ENCODE measurements at places on chromosomes 4 and X. TPM values are rescaled to one million over a fixed set of nuclear protein-coding genes. Genes with fewer than 3 reads are reported as not detected.

- H3K27ac ChIP-seq: no peak overlapping the region
- no peaks in the 10 kb centered on the region for H3K27me3 ChIP-seq
Measured at GRCh38 chrX:153984351-153985178, 12.0 kb downstream of the TMEM187 start.

- H3K27me3 ChIP-seq: no peaks in the 10 kb centered on the region
- H3K36me3 ChIP-seq: no peaks in the 10 kb centered on the region
- H3K27ac ChIP-seq: no peak overlapping the region
- H3K4me3 ChIP-seq: no peak overlapping the region
Measured at GRCh38 chrX:46686003-46686645, 72.8 kb downstream of the SLC9A7 start.

DNA sequence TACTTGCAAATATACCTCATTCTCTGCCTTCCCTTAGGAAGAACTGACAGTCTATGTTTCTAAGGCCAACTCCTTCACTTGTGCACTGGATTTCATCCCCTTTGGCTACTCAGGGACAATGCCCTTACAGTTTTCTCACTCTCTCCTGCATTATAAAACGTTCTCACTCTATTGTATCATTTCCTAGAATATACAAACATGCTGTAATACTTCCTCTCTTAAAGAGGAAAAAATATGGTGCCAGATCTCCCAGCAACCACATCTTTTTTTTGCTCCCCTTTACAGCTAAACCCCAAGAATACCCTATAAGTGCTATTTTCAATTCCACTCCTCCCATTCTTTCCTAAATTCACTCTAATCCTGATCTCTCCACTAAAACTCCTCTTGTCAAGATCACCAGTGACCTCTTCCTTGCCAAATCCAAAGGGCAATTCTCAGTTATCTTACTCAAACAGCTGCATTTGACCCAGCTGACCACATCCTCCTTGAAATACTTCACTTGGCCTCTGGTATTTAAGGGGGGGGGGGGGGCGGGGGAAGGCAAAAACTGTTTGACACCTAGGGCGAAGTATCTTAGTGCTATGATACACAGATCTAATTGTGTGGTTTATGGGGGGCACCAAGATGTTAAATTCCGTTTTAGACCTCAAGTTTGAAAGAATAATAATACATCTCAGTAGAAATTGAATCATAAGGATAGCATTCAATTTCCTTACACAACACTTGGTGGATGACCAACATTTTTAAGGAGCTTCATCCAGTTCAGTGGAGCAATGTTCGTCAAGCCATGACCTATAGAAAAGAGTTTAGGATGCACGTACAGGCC lies 1.6 kb downstream of the RCHY1 start:
- H3K27me3 ChIP-seq: no peaks in the 10 kb centered on the region
- H3K36me3 ChIP-seq: peaks cover 21% of the 10 kb centered on the region
- peak overlapping the region; percentile 66 for H3K4me3 ChIP-seq
- peak; percentile 10 for DNase-seq
- H3K4me1 ChIP-seq: peaks cover 23% of the 10 kb centered on the region

DNA sequence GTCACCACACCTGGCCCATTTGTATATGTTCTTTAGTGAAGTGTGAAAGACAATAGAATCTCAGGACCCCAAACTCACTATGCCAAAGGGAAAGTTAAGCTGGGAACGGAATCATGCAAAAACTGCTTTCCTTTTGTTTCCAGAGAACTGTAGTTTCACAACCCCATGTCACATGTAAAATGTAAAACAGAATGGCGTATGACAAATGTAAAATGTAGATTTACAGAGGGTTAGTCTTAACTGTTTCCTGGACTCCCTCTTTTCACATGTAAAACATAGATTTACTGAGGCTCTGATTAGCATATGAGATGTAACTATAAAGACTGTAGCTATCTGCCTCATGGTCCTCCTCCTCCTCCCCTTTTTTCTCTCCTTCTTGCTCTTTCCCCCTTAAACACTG lies 66.3 kb downstream of the ABLIM2 start:
- no peaks in the 10 kb centered on the region for H3K27me3 ChIP-seq
- H3K4me3 ChIP-seq: no peak overlapping the region
- DNase-seq: no peak
- no peaks in the 10 kb centered on the region for H3K4me1 ChIP-seq
- H3K36me3 ChIP-seq: no peaks in the 10 kb centered on the region
- no peak overlapping the region for H3K27ac ChIP-seq

DNA sequence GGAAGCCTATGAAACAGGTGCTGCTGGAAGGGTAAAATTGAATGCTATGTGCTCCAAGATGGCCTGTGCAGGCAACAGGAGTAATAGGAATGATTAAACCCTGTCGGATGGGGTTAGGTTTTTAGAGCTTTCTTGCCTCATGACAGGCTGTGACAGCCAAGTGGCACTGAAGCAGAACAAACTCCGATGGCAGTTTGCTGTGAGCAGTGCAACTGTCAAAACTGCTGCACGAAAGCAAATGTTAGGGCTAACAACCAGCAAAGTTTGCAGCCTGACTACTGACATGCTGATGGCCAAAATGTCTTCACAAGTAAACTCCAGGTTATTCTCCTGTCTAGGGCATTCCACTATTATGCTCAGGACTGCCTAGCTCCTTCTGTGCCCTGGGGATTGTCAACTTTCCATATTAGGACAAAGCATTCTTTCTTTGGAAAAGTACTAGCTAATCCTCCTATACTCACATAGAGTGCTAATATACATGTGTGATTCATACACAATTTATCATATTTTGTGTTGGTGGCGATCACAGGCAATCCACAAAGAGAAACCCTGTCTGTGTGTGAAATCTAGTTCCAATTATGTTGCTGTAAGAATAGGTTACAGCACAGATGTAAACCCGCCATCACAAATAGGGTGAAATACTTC lies 486.6 kb upstream of the TENM3 start:
- H3K4me3 ChIP-seq: no peak overlapping the region
- no peaks in the 10 kb centered on the region for H3K36me3 ChIP-seq
- no peak overlapping the region for H3K27ac ChIP-seq
- no peaks in the 10 kb centered on the region for H3K27me3 ChIP-seq
- DNase-seq: no peak

- H3K4me3 ChIP-seq: no peak overlapping the region
- H3K27ac ChIP-seq: no peak overlapping the region
- H3K36me3 ChIP-seq: no peaks in the 10 kb centered on the region
- no peaks in the 10 kb centered on the region for H3K27me3 ChIP-seq
- H3K4me1 ChIP-seq: no peaks in the 10 kb centered on the region
Measured at GRCh38 chrX:14837155-14837554, 35.7 kb downstream of the FANCB start.

- H3K4me3 ChIP-seq: no peak overlapping the region
- H3K27ac ChIP-seq: no peak overlapping the region
- H3K27me3 ChIP-seq: no peaks in the 10 kb centered on the region
- H3K4me1 ChIP-seq: no peaks in the 10 kb centered on the region
- H3K36me3 ChIP-seq: no peaks in the 10 kb centered on the region
Measured at GRCh38 chrX:153459986-153460385, 10.4 kb downstream of the HAUS7 start.

- peaks cover 5% of the 10 kb centered on the region for H3K4me1 ChIP-seq
- no peaks in the 10 kb centered on the region for H3K36me3 ChIP-seq
- no peak for DNase-seq
- H3K27ac ChIP-seq: no peak overlapping the region
Measured at GRCh38 chrX:133939655-133940302, 45.6 kb downstream of the GPC3 start.

- H3K27ac ChIP-seq: no peak overlapping the region
- H3K4me1 ChIP-seq: no peaks in the 10 kb centered on the region
- no peak for DNase-seq
- peaks cover 99% of the 10 kb centered on the region for H3K27me3 ChIP-seq
- H3K4me3 ChIP-seq: peak overlapping the region; percentile 14
Measured at GRCh38 chrX:119991005-119991787, 47.6 kb upstream of the NKAP start.

DNA sequence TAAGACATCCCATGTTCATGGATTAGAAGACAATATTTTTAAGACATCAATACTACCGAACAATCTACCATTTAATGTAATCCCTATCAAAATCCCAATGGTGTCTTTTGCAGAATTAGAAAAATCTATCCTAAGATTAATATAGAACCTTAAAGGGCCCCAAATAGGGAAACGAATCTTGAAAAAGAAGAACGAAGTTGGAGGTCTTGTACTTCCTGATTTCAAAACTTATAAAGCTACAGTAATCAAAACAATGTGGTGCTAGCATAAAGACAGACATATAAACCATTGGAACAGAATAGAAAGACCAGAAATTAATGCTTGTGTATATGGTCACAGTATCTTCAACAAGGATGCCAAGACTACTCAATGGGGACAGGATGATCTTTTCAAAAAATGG lies 42.0 kb downstream of the CENPE start:
- no peak overlapping the region for H3K27ac ChIP-seq
- H3K27me3 ChIP-seq: no peaks in the 10 kb centered on the region

DNA sequence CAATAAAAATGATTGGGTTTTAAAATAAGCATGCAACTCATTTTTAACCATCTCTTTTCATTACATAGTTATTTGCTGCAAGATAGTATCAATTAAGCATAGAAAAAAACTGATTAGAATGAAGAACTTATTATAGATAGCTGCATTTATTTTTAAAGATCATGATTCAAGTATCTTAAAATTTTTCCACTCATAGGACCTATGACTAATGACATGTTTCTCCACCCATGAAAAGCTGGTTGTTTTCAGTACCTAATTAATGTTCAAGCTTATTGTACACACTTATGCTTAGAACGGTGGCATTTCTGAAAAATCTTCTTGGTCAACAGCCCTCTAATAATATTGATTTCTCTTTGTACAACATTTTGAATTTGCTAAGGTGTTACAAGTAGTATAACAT lies 193.5 kb upstream of the PITX2 start:
- no peaks in the 10 kb centered on the region for H3K36me3 ChIP-seq
- H3K27me3 ChIP-seq: no peaks in the 10 kb centered on the region
- H3K4me3 ChIP-seq: no peak overlapping the region
- DNase-seq: no peak
- H3K4me1 ChIP-seq: peaks cover 12% of the 10 kb centered on the region

The SSX2 gene
- total RNA-seq: not detected

The NPY2R gene
- total RNA-seq: not detected

The DRP2 gene
- 1.3 TPM for total RNA-seq

The GLUD2 gene
- total RNA-seq: 0.18 TPM

Measured in cardiac muscle cell (in vitro differentiated cells and primary cell).